G401 (cell line): ENCODE measurements at places on chromosomes 5 and 9.

GRCh38 chr9:17063535-17064135 is 71.2 kb upstream of the CNTLN start:
- peak; percentile 55 for DNase-seq

DNA sequence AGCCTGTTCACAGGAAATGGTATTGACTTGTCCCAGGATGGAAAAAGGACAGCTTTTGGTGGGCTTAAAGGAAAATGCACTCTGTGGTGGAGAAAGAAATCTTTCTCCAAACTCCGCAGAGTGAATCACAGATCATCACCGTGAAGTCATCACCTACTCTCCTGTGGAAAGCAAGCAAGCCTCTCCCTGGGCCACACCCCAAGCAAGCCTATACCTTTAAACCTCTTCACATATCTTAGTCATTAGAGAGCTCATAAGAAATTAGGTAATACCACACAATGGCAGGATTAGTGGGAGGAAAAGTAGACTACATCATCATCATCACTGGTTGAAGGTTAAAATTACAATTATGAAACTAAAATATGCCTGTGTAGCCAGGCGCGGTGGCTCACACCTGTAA is 23.2 kb downstream of the TLE1 start:
- no peak for DNase-seq

DNA sequence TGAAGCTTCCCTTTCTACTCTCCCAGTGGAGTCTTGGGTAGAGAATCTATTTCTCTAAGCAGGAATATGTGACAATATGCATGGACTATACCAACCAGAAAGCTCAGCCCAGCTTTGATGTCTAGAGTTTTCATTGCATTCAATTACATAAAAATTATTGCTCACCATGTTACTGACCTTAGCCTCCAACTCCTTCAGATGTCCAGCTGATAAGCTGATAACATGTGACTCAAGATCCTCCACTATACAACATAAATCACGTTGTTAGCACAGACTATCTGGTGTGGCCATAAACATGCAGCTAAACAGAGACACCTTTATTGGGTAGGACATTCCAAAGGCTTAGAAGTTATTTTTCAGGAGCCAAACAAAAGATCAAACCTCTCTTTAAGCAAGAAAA is 1168.2 kb downstream of the CDH12 start:
- DNase-seq: no peak

DNA sequence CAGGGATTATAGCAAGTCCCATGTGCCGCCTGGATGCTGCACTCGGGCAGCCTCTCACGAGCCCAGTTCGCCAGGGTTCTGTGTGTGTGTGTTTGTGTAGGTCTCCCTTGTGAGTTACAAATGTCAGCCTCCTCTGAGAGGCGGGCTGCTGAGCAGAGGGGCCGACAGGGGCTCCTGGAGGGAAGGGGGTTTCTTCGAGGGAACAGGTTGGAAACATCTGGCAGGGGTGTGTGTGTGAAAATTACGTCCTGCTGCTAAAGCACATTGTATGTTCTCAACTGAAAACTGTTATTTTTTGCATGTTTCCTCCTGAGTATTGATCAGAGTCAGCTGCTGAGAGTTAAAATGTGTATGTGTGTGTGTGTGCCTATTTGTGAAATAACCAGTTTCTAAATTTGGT is 9.7 kb downstream of the GALNT10 start:
- DNase-seq: no peak

DNA sequence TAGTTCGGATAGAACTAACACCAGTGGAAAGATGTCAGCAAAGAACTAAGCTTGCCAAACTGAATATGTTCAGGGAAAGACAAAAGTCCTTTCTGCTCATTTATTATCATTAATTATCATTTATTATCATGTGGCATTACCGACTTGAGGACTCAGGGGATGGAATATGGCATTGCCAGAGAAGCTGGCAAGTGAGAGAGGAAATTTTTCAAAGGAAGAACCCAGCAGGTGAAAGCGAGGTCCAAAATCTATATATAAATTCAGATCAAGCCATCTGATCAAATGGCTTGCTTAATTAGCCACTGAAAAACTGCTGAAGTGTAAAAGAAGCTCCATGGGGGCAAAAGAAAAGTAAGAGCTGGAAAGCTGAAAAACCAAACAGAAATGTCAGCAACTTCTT is 1049.6 kb upstream of the SEMA6A start:
- peak; percentile 81 for DNase-seq

DNA sequence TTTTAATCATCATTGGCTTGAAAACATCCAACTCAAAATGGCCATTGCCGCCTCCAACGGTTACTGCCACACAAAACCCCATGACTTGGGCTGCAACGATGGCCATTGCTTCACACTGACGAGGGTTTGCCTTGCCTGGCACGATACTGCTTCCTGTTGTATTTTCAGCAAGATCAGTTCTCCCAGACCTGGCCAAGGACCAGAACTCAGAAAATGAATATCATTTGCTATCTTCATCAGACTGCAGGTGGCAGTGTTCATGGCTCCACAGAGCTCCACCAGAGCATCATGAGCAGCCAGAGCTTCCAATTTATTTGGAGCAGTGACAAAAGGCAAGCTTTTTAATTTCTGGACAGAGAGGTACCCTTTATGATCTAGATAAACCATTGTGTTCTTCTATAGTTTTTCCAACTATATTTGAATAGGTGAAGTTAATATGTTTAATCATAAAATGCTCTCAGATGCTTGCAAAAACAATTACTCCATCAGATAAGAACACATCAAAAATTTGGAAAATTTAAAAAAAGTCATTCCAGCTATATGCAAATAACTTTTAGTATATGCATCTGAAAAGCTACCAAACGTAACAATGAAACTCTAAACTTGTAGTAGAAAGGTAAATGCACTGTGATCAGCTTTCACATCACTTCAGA is 10.4 kb downstream of the AMACR start:
- peak; percentile 93 for DNase-seq

DNA sequence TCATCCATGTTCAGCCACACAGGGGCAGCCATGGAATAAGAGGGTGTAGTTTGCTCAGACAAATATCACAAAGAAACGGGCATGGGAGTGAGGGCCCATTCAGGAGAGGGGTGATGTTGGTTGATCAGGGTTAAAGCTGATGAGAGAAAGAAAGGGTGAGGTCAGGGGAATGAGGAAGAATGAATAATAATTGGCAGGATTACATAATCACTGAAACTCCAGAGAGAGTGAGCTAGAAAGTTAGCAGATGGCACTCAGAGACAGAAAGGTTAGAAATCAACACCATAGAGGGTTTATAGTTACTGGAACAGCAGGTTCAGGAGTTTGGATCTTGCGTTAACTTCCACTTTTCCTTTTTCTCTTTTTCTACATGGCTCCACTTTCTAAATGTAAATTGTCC is 113.9 kb downstream of the TAF11L14 start:
- DNase-seq: no peak

- peak; percentile 80 for DNase-seq
These were observed 34.6 kb upstream of the TNIP1 start for GRCh38 chr5:151115272-151115905.

DNA sequence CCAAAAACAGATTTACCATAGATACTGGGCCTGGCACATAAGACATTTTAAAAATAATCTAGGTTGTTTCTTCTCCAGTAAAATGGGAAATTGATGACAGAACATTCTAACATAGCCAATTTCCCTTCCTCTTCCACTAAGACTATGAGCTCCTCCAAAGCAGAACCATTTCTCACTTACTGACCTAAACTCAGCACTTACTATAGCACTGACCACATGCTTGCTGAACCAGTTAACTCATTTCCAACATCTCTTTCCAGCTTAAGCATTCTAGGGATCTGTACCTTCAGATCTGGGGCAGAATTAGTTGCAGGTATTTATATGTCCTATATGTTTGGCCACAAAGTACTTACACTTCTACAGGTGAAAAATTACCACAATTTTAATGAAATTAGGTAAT is 58.9 kb downstream of the TTC39B start:
- DNase-seq: peak; percentile 64

DNA sequence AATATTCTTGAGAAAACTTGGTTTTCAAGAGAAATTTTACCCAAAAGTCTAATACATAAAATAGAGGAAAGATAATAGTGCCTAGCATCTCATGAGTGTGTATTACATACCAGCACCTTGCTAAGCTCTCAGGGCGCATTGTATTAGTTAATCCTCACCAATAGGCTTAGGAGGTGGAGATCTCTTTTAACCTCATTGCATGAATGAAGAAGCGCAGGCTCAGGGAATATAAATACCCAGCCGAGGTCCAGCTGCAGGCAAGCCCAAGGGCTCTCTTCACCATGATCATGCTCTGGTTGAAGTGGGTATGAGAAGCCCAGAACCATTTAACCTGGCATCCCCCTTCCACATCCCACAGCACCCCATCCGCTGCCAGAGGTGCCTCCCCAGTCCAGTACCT is 46.0 kb downstream of the CAMK2A start:
- no peak for DNase-seq

DNA sequence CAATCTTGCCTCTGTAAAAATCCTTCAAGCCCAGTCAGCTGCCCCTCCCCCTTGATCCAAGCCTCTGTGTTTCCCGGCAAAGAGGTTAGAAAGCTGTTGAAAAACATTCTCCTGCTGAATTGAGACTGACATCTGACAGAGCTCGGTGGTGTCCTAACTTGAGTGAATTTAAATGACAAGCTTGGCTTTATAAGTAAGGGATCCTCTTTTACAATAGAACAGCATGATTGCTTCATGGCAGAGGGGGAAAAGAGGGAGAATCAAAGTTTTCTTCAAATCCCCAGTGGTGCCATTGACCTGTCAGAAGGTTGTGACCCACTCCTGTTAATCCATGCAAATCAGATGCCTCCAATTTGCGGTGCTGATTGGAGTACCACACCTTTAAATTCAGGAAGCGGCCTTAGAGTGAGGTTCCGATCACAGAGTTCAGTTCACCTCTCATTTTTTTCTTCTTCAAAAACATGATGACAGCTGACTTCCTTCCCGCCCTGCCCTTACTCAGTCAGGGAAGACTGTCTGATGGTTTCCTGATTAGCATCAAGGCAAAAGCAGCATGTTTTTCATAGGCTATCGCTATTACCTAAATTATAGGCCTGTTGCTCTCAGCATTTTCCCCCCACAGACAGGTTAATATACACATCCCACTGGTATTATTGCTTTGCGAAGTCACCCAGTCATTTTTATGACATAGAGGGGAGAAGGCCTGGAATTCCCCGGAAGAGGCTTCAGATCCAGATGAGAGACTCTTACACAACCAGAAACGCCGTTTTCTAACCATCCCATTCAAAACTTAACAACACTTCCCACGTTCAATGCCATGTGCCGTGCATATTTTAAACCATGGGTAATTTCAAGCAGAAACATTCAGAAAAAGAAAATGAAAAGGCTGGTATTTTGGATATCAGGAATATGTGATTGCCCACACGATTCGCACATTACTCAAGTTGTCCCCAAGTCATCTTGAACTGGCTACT is 141.4 kb downstream of the EBF1 start:
- no peak for DNase-seq

DNA sequence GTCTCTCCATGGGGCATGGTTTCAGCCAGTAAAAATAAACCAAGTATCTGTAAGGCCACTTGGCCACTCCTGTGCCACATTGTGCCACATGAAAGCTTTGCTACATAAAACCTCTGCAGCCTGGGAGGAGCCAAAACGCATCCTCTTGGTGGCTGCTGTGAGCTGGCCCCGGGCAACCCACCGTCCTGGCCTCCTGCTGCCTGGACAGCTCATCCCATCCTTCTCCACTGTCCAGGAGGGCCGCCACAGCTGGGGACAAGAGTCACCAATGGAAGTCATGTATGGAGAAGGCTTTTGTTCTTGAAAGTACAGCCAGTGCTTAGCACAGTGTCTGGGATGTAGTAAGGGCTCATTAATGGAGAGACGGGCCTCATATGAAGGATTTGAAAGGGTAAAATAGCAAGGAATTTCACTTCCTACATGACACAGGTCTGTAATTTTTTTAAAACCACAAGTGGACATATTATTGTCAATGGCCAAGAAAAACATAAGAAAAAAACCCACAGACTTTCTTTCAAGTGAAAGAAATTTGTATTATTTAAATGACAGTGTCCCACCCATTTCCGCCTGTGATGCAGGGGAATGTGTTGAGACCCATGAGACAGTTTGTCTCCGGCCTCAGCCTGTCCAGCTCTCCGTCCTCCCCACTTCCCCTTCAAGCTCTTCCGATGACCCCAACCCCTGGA is 6.6 kb downstream of the PTGES start:
- DNase-seq: no peak

DNA sequence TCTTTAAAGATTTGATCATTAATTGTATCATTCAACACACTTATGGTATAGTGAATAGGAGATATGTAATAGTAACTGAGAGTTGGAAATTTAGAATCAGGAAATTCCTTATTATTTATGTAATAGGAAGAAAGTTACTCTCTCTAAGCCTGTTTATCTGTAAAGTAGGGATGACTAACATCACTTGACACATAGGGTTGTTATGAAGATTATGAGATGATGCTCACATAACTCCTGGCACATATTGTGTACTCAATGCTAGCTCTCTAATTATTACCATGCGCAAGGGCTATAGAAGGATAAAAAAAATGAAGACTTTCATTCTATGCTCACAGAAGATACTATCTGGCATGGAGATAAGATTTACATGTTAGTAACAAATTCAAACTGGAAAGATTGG is 149.9 kb downstream of the ISOC1 start:
- no peak for DNase-seq

DNA sequence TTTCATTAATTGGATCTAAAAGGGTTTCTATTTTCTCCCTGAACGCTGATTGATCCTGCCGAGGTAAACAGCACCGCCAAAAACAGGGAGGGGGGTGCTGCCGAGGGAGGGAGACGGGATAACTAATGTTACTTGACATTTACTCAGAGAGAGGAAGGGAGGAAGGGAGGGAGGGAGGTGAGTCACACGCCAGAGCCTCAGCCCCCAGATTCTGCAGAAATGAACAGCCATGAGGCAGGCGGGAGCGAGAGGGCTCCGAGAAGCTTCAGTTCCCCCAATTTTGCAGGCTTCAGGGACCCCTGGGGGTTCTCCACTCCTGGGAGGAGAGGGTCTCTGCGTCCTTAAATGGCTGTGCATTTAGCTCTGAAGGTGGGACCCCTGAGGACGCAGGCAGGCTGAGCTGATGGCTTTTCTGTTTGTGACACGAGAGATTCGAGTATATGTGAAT is 59.1 kb upstream of the IER5L start:
- DNase-seq: no peak

GRCh38 chr5:170752257-170753215 is 31.0 kb upstream of the GABRP start:
- DNase-seq: no peak

GRCh38 chr9:18775930-18776329 is 257.1 kb downstream of the SAXO1 start:
- DNase-seq: no peak
